ENCODE measurements at places on chromosomes 4 and X.

- no peak overlapping the region for H3K4me3 ChIP-seq
- no peak for DNase-seq
- H3K27me3 ChIP-seq = no peaks in the 10 kb centered on the region
- no peaks in the 10 kb centered on the region for H3K4me1 ChIP-seq
- H3K36me3 ChIP-seq = no peaks in the 10 kb centered on the region
These were observed 593.6 kb downstream of the KLHL13 start for GRCh38 chrX:117522725-117523700.

- no peak overlapping the region for H3K4me3 ChIP-seq
- H3K4me1 ChIP-seq = no peaks in the 10 kb centered on the region
- no peaks in the 10 kb centered on the region for H3K36me3 ChIP-seq
- no peak for DNase-seq
These were observed 134.0 kb upstream of the MAP9 start for GRCh38 chr4:155510771-155511170.

DNA sequence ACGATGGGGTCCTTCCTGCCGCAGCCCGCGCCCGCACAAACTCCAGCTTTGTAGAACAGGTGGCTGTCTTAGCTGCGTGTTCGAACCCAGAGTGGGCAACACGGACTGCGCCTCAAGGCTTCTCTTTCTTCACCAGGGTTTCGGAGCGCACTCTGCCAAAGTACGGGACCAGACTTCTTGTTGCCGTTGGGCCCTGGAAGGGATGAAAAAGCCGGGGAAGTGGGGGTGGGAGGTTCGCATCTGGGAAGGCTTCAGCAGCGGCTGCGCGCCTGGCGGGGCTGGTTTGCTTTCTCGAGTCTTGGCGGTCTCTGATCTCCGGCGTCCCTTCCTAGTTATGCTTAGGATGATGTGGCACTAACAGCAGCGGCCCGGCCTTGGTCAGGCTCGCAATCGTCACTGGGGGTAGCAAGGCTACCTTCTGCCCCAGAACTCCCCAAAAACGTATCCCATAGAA is 673 bp downstream of the PARM1 start:
- H3K36me3 ChIP-seq = no peaks in the 10 kb centered on the region
- H3K4me3 ChIP-seq = peak overlapping the region; percentile 47
- peaks cover 13% of the 10 kb centered on the region for H3K4me1 ChIP-seq
- H3K27me3 ChIP-seq = peaks cover 47% of the 10 kb centered on the region

DNA sequence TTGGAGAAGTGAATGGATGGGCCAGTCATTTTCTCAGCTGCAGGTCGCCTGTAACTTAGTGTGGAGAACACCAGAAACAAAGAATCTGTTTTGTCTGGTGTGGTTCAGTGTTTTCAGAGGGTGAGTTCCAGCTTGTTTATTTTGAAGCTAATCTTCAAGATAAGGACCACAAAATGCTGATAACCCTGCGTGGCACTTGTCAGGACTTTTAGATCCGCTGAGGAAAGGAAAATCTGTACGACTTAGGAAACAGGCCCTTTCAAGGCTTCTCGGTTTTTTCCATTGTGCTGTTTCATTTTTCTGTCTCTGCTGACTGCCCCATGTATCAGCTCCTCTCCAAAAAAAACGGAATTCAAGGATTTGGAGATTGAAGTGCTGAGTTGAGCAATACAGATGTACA is 8.7 kb upstream of the ANAPC4 start:
- H3K27ac ChIP-seq = no peak overlapping the region
- H3K4me1 ChIP-seq = no peaks in the 10 kb centered on the region
- no peak overlapping the region for H3K4me3 ChIP-seq
- no peaks in the 10 kb centered on the region for H3K27me3 ChIP-seq

GRCh38 chr4:39464886-39465501 is 6.1 kb downstream of the LIAS start:
- DNase-seq = no peak
- no peak overlapping the region for H3K27ac ChIP-seq
- H3K27me3 ChIP-seq = no peaks in the 10 kb centered on the region
- peaks cover 31% of the 10 kb centered on the region for H3K36me3 ChIP-seq

DNA sequence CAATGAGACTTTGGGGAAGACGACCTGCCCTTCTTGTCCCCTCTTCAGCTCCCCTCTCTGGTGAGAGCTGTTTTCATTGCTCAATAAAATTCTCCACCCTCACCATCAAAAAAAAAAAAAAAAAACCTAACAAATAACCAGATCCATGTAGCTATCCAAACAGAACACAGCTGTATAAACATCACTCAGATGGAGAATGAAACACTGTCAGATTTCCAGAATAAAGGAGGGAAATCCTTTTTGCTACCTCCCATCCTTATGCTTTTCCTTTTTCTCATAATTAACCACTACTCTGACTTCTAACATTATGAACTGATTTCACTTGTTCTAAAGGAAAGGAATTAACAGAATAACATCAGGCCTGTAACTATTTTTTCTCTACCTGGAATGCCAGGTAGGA is 155.6 kb downstream of the PPP4R3C start:
- no peak overlapping the region for H3K27ac ChIP-seq
- H3K36me3 ChIP-seq = no peaks in the 10 kb centered on the region

DNA sequence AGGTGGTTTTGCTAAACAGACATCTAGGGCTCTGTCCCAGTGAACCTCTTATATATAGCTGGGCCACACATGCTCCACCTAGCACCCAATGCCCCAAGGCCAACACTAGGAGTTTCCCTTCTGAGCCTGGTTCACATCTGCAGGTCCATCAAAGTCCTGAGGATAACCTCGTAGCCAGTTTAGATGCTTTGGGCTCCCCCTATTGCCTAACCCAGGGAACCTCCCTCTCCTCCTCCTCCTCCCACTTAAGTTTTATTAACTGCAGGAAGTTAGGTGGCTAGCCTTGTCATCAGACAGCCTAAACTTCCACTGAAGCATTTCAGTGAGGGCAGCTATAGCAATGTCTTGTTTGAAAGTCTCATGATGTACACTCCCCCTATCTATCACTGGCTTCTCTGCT is 88.0 kb downstream of the GUCY2F start:
- H3K27ac ChIP-seq = no peak overlapping the region
- H3K36me3 ChIP-seq = no peaks in the 10 kb centered on the region
- no peaks in the 10 kb centered on the region for H3K4me1 ChIP-seq

DNA sequence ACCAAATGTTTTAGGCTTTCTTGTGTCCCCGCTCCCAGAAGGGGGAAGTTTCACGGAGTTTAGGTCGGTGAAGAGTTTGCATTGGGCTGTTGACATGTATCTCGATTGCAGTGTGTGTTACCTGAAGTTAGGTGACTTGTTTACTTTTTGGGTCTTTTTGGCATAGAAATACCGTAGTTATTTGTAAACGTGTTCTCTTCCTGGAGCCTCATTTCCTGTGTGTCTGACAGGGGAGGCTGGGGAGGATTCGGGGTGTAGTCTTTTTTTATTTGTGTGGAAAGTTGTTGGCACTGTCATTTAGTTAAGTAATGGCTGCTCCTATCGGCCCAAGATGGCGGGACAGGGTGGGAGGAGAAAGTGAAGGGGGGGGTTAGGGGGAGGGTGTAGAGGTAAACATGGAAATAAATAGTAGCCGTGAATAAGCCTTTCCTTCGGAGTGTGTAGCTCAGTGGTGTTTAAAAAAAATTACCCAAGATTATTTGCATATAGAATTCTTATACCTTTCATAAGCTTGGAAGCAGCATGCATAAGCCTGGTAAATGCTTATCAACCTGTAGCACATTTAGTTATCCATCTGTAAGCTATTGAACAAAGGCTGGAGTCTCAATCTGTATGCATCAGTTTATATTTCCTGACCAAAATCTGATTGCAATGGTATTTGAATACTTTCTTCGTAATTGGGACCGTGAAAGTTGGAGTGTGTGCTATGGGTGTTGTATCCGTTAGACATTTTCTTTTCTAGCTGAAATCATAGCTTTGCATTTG is 1.6 kb downstream of the KDM6A start:
- H3K27me3 ChIP-seq = no peaks in the 10 kb centered on the region
- H3K27ac ChIP-seq = peak overlapping the region; percentile 98
- H3K4me1 ChIP-seq = peaks cover 14% of the 10 kb centered on the region
- H3K36me3 ChIP-seq = peaks cover 7% of the 10 kb centered on the region
- peak overlapping the region; percentile 95 for H3K4me3 ChIP-seq
- peak; percentile 65 for DNase-seq

- peaks cover 18% of the 10 kb centered on the region for H3K4me1 ChIP-seq
- peaks cover 2% of the 10 kb centered on the region for H3K27me3 ChIP-seq
- H3K27ac ChIP-seq = peak overlapping the region; percentile 26
- no peaks in the 10 kb centered on the region for H3K36me3 ChIP-seq
- peak overlapping the region; percentile 31 for H3K4me3 ChIP-seq
These were observed 33.4 kb upstream of the ENPP6 start for GRCh38 chr4:184250795-184251669.

- H3K36me3 ChIP-seq = peaks cover 4% of the 10 kb centered on the region
- DNase-seq = no peak
- no peaks in the 10 kb centered on the region for H3K4me1 ChIP-seq
- no peak overlapping the region for H3K4me3 ChIP-seq
These were observed 46.1 kb upstream of the NAP1L5 start for GRCh38 chr4:88743696-88744095.

- no peaks in the 10 kb centered on the region for H3K4me1 ChIP-seq
- DNase-seq = no peak
- no peak overlapping the region for H3K4me3 ChIP-seq
- H3K36me3 ChIP-seq = no peaks in the 10 kb centered on the region
- H3K27ac ChIP-seq = no peak overlapping the region
These were observed 12.9 kb upstream of the WDR17 start for GRCh38 chr4:176052744-176053143.

GRCh38 chr4:141814499-141814898 is 178.1 kb downstream of the IL15 start:
- DNase-seq = no peak
- H3K4me1 ChIP-seq = no peaks in the 10 kb centered on the region
- peaks cover 19% of the 10 kb centered on the region for H3K27me3 ChIP-seq

DNA sequence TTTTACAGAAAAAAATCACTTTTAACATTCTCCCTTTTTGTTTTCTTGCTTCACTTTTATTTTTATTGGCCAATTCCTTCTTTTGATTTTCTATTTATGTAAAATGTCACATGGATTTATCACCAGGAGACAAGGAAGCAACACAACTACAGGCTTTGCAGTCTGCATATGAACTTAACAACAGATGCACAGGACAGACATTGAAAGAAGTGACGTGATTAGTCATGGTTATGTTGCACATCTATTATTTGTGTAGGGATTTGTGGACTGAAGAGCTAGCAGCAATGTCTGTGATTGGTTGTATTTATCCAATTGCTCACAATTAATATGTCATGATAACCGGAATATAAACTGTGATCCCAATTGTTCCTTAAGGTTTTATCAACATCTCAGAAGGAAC is 147.8 kb upstream of the KLF3 start:
- peaks cover 43% of the 10 kb centered on the region for H3K4me1 ChIP-seq
- no peaks in the 10 kb centered on the region for H3K27me3 ChIP-seq
- no peak overlapping the region for H3K27ac ChIP-seq
- DNase-seq = no peak
- H3K4me3 ChIP-seq = no peak overlapping the region

DNA sequence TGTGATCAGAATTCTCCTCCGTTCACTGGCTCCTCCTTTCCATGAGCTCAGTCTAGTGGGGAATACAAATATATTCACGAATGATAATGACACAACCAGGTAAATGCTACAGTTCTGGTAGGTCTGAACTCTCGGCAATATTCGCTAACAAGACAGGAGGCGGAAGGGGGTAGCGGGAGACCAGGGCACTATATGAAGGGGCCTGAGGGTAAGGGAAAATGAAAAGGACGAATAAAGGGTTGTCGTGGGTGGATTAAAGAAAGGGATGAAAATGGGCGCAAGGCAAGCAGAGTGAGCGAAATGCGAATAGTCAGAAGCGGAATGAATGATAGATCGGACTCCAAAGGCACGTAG is 743 bp downstream of the NKAP start:
- H3K4me3 ChIP-seq = peak overlapping the region; percentile 89
- peak overlapping the region; percentile 93 for H3K27ac ChIP-seq
- peaks cover 8% of the 10 kb centered on the region for H3K36me3 ChIP-seq
- DNase-seq = no peak
- no peaks in the 10 kb centered on the region for H3K27me3 ChIP-seq

- no peak overlapping the region for H3K4me3 ChIP-seq
- peaks cover 3% of the 10 kb centered on the region for H3K27me3 ChIP-seq
- H3K27ac ChIP-seq = no peak overlapping the region
- no peaks in the 10 kb centered on the region for H3K36me3 ChIP-seq
- no peaks in the 10 kb centered on the region for H3K4me1 ChIP-seq
These were observed 220.6 kb upstream of the ARSJ start for GRCh38 chr4:114200026-114200425.

- H3K4me1 ChIP-seq = peaks cover 2% of the 10 kb centered on the region
- H3K36me3 ChIP-seq = no peaks in the 10 kb centered on the region
- no peak for DNase-seq
- no peaks in the 10 kb centered on the region for H3K27me3 ChIP-seq
These were observed 111.7 kb downstream of the CHRNA9 start for GRCh38 chr4:40446839-40447238.

- no peaks in the 10 kb centered on the region for H3K27me3 ChIP-seq
- no peak overlapping the region for H3K27ac ChIP-seq
- peaks cover 2% of the 10 kb centered on the region for H3K36me3 ChIP-seq
- no peak for DNase-seq
- H3K4me3 ChIP-seq = no peak overlapping the region
These were observed 445.2 kb downstream of the RPA4 start for GRCh38 chrX:97328853-97329390.

DNA sequence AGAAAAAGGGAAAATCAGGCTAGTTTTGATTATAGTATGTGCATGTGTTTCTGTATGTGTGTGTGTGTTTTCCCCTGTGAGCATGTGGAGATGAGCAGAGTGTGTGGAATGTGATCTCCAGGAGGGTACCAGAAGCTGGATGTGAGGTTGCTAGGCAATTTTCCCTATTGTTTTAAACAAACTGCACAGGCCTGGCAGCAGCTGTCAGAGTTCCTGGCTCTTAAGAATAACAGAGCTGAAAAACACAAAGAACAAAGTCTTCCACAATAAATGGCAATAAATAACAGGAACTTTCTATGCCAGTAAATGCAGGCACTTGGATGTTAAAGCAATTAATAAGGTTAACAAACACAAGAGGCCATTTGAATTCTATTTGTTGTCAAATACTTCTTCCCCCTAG is 344.6 kb upstream of the CTSO start:
- H3K4me3 ChIP-seq = no peak overlapping the region
- no peaks in the 10 kb centered on the region for H3K36me3 ChIP-seq
- no peak overlapping the region for H3K27ac ChIP-seq
- no peaks in the 10 kb centered on the region for H3K27me3 ChIP-seq
- H3K4me1 ChIP-seq = no peaks in the 10 kb centered on the region

GRCh38 chr4:154877110-154877760 is 96.2 kb downstream of the RBM46 start:
- H3K4me1 ChIP-seq = no peaks in the 10 kb centered on the region
- no peak for DNase-seq
- H3K27ac ChIP-seq = no peak overlapping the region
- no peaks in the 10 kb centered on the region for H3K36me3 ChIP-seq
- no peak overlapping the region for H3K4me3 ChIP-seq

All from activated CD4-positive, alpha-beta memory T cell treated with anti-CD3 and anti-CD28 coated beads for 36 hours (primary cell).